ENCODE measurements at places on chromosomes 7 and 10. TPM values are rescaled to one million over a fixed set of nuclear protein-coding genes. Genes with fewer than 3 reads are reported as not detected.
A peak's percentile ranks its signal among the peaks of the same experiment; 100 is the strongest.

The PLPP4 gene
- not detected for total RNA-seq

- H3K36me3 ChIP-seq = peaks cover 32% of the 10 kb centered on the region
- no peak overlapping the region for H3K27ac ChIP-seq
- peaks cover 11% of the 10 kb centered on the region for H3K4me1 ChIP-seq
- no peak overlapping the region for H3K4me3 ChIP-seq
- no peaks in the 10 kb centered on the region for H3K27me3 ChIP-seq
- DNase-seq = no peak
Observed at GRCh38 chr10:45454262-45454661, 80.2 kb downstream of the ALOX5 start.

GRCh38 chr10:74824900-74825370 is 1.5 kb upstream of the KAT6B start:
- H3K4me3 ChIP-seq = peak overlapping the region; percentile 97
- no peaks in the 10 kb centered on the region for H3K36me3 ChIP-seq
- DNase-seq = peak; percentile 61
- peak overlapping the region; percentile 86 for H3K27ac ChIP-seq

- H3K27ac ChIP-seq = no peak overlapping the region
- H3K27me3 ChIP-seq = peaks cover 46% of the 10 kb centered on the region
- DNase-seq = no peak
- no peaks in the 10 kb centered on the region for H3K4me1 ChIP-seq
Observed at GRCh38 chr10:100872034-100872791, 40.5 kb upstream of the SLF2 start.
